ENCODE measurements at places on chromosomes 2 and 18.

GRCh38 chr2:30179536-30179935 lies 32.7 kb downstream of the YPEL5 start:
- no peak for DNase-seq

DNA sequence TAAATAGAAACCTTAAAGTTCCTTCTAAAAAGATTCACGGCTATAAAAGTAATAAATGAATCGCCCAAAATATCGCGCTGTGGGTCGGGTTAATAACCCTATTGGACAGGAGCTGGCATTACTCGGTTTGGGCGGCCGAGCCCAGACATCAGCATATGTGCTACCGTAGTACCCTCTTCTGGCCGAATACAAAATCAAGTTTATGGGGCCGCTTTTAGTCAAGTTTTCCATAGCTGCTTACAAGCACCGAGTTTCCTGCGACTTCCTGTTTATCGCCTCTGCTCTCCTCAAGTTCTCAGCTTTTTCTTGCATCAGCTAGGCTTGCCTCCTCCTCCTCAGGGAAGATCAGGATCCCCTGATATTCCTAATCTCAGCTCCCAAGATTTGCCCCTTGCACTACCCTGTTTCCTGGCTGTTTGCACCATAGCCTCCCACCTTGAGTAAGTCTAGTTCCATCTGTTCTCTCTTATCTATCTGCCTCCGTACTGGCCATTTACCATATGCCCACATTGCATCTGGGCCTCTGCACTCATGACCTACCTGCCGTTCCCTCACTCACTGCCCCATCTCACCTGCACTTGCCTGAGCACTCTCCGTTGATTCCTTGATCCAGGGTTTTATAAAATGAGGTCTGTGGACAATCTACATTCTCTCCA lies 56.1 kb downstream of the SLC35F5 start:
- DNase-seq: peak; percentile 85

DNA sequence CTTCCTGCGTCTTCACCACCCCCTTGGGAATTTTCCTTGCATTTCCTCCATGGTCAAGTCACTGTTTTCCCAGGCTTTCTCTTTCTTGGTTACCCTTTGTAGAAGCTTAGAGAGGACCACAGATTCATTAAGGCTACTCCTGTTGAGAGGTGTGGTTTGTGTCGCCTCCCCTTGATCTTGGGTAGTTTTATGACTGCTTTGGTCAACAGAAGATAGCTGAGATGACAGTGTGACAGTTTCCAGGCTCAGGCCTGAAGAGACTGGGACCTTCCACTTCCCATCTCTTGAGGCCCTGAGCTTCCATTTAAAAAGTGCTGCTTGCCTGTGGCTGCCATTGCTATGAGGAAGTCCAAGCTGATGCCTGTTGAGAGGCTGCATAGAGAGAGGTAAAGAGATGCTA lies 5.4 kb downstream of the ACOXL start:
- no peak for DNase-seq

DNA sequence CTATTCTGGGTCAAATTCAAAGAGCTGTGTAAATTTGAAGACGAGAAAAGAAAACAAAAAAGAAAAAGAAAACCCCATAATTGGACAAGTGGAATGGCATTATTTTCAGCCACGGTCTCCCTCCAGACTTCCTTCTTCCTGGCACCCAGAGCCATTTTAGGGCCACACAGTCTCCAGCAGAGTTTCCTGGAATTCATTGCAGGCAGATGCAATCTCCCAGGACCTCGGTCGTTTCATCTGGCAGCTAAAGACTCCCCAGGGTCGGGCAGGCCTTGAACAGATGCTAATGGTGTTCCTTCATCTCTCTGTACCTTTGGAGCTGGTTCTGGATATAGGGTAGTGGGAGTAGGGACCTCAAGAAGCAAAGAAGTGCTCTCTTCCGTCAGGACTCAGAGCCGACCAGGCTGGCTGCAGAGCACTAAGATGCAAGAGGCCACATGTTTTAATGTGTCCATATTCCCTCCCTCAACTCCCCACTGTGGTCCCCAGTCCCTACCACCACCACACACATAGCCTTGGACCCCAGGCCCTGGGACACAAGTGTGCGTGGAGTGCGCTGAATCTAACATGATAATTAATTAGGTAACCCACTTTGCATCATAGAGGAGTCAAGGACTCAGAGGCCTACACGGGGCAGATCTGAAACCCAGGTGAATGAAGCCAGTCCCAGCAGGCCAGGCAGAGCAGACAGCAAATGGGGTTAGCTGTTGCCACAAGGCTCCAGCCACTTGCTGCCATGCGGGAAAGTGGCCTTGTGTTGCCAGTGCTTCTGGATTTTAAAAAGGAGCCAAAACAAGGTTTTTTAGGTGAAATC lies 109.3 kb upstream of the ATL2 start:
- no peak for DNase-seq

- DNase-seq: peak; percentile 73
Observed at GRCh38 chr2:100247256-100248043, 74.9 kb downstream of the LONRF2 start.

DNA sequence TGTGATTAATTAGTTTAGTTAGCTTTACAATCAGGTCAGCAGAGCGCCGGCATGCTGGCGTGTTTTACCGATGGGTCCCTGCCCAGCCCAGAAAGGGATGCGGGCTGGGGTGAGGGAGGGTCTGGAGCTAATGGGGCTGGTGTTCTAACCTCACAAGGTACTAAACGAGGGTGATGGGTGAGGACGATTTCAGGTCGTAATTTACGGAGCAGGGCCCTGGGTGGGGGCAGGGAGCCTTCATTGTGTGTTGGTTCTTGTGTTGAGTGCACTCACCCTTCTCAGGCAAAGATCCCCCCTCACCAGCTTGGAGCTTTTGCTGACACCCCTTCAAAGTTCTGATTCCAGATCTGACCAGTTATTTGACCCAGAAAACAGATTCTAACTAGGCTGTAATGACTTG lies 39.5 kb downstream of the PTGR3 start:
- no peak for DNase-seq

GRCh38 chr2:148670773-148671172 lies 26.2 kb downstream of the EPC2 start:
- DNase-seq: no peak

DNA sequence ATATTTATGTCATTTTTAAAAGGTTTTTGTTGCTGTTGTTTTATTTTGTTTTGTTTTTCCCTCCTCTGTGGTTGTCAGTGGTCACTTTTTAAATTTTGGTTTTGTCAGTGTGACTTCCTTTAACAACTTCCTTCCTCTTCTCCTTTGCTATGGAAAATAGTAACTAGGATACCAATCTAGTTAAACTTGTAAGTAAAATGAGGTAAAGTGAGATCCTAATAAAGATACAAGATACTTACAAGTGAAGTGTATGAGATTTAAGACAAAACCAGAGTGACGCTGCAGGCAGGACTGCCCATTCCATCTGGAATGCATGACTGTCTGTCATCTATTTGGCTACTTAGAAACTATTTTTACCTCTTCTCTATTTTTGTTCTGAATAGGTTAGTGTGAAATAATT lies 30.6 kb upstream of the CREB1 start:
- no peak for DNase-seq

GRCh38 chr2:208320686-208321085 lies 54.6 kb downstream of the PIKFYVE start:
- DNase-seq: no peak

GRCh38 chr2:202014759-202015211 lies 18.9 kb upstream of the FZD7 start:
- DNase-seq: no peak

DNA sequence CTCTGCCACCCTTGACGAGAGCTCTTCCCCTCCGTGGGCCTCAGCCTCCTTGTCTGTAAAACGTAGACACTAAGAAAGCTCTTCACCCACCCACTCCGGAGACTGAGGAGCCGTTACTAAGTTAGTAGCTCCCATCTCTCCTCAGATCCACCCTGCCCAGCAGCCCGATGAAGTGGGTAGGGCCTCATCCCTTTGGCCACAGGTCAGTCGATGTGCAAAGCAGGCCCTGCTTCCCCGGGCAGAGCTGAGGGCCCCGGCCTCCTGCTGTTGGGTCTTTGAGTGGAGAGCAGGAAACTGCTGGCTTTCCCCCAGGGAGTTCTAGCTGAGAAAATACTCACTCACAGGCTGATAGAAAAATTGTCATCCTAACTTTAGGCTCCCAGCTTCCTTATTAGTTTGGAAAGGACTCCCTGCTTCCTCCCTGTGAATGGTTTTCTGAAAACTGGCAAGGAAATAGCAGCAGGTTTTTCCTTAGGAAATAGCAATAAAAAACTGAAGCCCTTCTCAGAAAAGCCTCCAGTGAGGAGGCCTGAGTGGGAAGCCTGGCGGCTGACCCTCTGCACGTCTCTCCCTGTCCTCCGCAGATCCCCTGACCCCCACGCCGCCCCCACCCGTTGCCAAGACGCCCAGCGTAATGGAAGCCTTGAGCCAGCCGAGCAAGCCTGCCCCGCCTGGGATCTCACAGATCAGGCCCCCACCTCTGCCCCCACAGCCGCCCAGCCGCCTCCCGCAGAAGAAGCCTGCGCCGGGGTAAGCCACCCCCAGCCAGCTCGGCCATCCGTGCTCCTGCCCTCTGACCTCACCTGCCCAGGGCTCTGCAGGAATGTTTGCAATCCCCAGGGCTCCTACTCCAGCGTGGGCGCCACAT lies 30.2 kb downstream of the ITGB1BP1 start:
- DNase-seq: no peak

Data from GM13977 (cell line).